ENCODE measurements at places on chromosomes 3 and 15. TPM values are rescaled to one million over a fixed set of nuclear protein-coding genes. Genes with fewer than 3 reads are reported as not detected.

The WDR93 gene
- total RNA-seq: under 0.01 TPM

The FETUB gene
- total RNA-seq: not detected

The RPL29 gene
- 1,287 TPM for total RNA-seq

The SERPINI2 gene
- not detected for total RNA-seq

The CISH gene
- 0.19 TPM for total RNA-seq

The TRH gene
- not detected for total RNA-seq

The CPN2 gene
- total RNA-seq: not detected

The LCTL gene
- not detected for total RNA-seq

The GPR62 gene
- under 0.01 TPM for total RNA-seq

The LDHAL6B gene
- total RNA-seq: not detected

The NLGN1 gene
- total RNA-seq: 32.2 TPM

The ATP13A4 gene
- 0.09 TPM for total RNA-seq

The MNS1 gene
- total RNA-seq: 0.28 TPM

The CASR gene
- total RNA-seq: not detected

The TRPM1 gene
- 0.19 TPM for total RNA-seq

The KBTBD13 gene
- not detected for total RNA-seq

The KPNA1 gene
- 30.1 TPM for total RNA-seq

The ZNF860 gene
- total RNA-seq: 0.90 TPM

The STAC gene
- 0.18 TPM for total RNA-seq

The MYO1E gene
- total RNA-seq: 80.7 TPM

The PLXNB1 gene
- 22.6 TPM for total RNA-seq

The DNAH1 gene
- 1.8 TPM for total RNA-seq

The ZPLD1 gene
- 0.09 TPM for total RNA-seq

The GPR27 gene
- total RNA-seq: not detected

The TUSC7 gene
- not detected for total RNA-seq

The CEP19 gene
- 2.4 TPM for total RNA-seq

The FAM43A gene
- 160 TPM for total RNA-seq

The FEZF2 gene
- not detected for total RNA-seq

The ST3GAL6 gene
- 23.6 TPM for total RNA-seq

The GOLGA6L7 gene
- not detected for total RNA-seq

The LMCD1 gene
- total RNA-seq: 11.0 TPM

The P2RY13 gene
- not detected for total RNA-seq

The HAPLN3 gene
- total RNA-seq: 22.1 TPM

The CLDN18 gene
- total RNA-seq: not detected

The GHSR gene
- not detected for total RNA-seq

The CCR9 gene
- not detected for total RNA-seq
